Gastrocnemius medialis (tissue), 4 donors: ENCODE measurements at places on chromosomes 12 and 14.

GRCh38 chr12:82187011-82187410, 171.2 kb downstream of the CCDC59 start:
- no peak for DNase-seq

GRCh38 chr14:81990312-81990761, 456.7 kb upstream of the SEL1L start:
- DNase-seq, result no peak

DNA sequence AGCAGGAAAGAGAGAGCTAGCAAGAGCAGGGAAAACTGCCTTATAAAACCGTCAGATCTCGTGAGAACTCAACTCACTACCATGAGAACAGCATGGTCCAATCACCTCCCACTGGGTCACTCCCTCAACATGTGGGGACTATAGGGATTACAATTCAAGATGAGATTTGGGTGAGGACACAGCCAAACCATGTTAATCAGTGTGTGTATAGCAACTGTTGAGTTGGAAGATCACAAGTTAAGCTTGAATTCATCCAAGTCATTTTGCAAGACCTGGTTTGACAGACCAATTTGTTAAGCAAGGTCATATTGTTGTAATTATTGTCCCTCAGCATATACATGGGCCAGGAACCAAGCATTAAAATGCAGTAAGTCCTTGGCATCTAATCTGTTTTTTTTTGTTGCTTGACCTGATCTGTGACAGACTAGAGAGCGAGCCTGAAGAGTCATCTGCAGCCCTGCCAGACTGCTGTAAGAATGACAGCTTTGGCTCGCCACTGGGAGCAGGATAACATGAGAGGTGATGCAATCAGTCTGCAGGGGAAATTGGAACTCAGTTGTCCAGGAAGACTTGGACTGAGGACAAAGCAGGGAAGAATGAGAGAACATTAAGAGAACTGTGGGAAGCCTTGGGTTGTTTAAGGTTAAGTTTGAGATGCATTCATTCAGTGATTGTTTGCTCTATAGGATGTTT, 297.6 kb upstream of the SEL1L start:
- peak; percentile 42 for DNase-seq

- DNase-seq, result no peak
Observed at GRCh38 chr12:108112832-108113556, 16.1 kb upstream of the WSCD2 start.

DNA sequence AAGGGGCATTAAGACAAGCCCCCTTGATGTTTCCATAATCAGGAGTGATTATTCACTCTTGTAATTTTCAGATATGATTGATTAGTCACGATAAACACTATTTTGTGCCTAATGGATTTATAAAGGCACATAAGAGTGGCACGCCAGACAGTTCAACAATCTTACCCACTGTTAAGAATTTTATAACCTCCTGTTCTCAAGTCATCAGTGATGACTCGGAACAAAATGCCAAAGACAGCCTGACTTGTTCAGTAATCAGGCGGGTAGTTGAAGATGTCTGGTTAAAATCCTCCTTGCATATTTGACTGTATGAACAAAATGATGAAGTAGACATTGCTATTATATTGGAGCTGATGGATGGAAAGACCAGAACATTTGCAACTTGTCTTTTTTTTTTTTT, 212.1 kb upstream of the RMST start:
- no peak for DNase-seq

DNA sequence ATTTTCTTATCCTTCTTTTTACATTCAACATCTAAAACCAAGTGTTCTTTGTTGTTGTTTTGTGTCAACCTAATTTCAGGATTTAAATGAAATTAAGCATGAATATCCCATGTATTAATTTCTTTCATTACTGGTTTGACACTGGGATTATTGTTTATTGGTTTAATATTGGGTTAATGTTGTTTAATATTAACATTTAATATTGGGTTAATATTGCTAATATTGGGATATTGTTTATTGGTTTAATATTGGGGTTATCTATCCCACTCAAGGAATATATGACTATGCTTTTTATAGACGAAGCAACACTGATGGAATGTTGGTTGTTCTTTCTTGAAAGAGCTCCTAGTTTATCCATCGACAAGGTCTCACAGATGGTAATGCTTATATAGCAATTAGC, 45.9 kb downstream of the TMPRSS12 start:
- no peak for DNase-seq

GRCh38 chr12:3150308-3150670, 73.1 kb downstream of the TSPAN9 start:
- no peak for DNase-seq

- no peak for DNase-seq
Observed at GRCh38 chr12:6345319-6346091, 3.6 kb upstream of the TNFRSF1A start.

DNA sequence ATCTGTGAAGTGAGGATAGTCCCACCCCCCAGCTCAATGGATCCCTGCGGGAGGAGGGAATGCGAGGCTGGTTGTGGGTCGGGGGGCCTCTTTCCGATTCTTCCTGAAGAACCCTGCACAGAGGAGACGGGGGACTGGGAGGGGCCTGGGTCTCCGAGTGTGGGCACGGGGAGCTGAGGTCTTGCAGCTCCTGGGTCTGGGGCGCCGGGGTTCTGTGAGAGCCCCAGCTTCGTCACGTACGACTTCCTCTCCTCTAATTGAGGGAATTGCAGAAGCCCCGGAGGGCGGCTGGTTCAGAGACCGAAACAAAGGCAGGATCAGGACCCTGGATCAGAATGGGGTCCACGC, 66.6 kb downstream of the DIO3 start:
- DNase-seq, result no peak

GRCh38 chr14:95480109-95480886, 36.2 kb downstream of the SYNE3 start:
- DNase-seq, result peak; percentile 82

GRCh38 chr12:27840229-27840999, 60.4 kb upstream of the MANSC4 start:
- DNase-seq, result no peak

GRCh38 chr14:23015618-23016017, 5.7 kb upstream of the C14orf93 start:
- no peak for DNase-seq

- no peak for DNase-seq
Observed at GRCh38 chr12:46210873-46211439, 57.9 kb downstream of the SLC38A1 start.

- peak; percentile 56 for DNase-seq
Observed at GRCh38 chr12:62793256-62794217, 141.4 kb downstream of the PPM1H start.

GRCh38 chr12:80716696-80717469, at the start of gene MYF5:
Gene MYF5 (plus strand): TSS chr12:80716912. CDS start chr12:80717064, 152 bp downstream.
- DNase-seq, result no peak

DNA sequence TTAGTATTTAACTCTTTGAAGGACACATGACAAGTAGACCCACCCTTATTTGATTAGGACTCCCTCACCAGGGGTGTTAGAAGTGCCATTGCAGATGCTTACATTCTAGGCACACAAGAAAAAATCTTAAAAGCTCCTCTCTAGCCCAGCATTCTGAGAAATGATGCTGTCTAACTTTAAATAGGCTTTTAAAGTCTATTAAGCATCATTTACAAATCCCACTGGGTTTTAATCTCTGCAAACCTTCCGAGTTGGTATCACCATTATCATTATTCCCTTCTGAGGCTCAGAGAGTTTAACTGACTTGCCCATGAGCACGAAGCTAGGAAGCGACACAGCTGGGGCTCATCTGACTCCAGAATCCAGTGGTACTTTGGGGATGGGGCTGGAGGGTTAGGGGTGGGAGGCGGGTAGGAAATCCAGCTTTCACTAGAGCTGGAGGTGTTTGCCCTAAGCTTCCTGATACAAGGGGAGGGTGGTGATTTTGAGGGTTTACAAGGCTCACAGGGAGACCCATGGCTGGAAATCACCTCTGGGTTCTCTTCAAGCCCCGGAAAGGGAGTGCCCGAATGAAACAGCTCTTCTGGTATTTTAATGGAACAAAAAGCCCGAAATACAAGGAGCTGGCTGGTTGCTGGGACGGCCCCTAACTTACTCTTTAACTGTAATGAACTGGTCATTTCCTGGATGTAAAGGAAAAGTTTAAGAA, 109.2 kb upstream of the FUT8 start:
- DNase-seq, result no peak

DNA sequence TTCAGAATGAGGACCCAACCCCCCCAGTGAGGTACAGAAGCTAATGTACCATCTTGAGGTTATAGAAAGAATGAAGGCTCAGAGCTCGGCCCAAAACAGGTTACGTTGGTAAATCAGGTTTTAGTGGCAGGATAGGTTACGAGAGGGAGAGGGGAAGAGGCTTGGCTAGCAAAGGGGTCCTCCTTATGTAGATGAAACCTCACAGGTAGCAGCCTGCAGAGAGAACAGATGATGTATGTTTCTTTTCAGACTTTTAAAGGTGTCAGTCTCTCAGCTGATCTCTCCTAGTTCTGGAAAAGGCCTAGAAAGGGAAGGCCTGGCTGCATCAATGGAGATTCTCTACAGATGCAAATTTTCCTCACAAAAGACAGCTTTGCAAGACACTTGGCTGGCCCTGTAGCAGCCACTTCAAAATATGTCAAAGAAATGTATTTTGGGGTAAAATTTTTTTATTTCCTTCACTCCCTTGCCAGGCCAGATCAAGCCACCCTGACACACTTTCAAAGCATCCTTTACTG, 71.7 kb upstream of the CPSF6 start:
- no peak for DNase-seq

GRCh38 chr12:45223868-45224267, 8.0 kb downstream of the ANO6 start:
- DNase-seq, result no peak

DNA sequence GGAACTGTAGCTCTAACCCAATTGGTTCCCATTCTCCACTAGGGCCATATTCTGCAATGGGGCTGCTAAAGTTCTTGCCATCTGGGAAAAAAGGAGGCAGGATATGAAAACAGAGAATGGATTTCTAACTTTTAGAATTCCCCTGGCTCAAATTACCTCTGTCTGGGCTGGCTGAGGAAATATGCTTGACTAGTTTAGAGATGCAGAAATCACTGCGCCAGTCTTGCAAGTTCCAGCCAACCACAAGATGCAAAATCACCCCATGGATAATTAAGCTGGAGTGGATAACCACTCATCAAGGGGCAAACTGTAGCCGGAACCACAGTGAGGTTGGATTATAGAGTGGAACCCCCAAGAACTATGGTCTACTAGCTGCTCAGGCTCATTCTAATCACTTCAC, 126.3 kb downstream of the RALGAPA1 start:
- no peak for DNase-seq

DNA sequence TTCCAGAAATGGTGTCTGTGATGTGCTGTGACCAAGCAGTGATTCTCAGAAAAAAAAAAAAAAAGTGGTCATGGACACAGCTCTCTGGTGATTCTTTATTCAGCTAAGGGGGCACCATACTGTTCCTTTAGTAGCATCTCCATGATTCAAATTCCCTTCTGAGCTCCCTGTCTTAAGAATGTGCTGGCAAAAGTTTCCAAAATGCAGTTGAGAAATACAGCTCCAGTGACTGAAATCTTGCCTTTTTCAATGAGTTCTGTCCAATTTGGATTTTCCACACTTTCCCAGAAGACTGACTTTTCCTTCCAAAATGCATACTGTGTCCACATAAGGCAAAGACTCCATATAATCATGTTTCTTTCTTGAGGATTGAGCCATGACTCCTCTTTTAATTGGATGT, 24.3 kb upstream of the CPM start:
- no peak for DNase-seq

DNA sequence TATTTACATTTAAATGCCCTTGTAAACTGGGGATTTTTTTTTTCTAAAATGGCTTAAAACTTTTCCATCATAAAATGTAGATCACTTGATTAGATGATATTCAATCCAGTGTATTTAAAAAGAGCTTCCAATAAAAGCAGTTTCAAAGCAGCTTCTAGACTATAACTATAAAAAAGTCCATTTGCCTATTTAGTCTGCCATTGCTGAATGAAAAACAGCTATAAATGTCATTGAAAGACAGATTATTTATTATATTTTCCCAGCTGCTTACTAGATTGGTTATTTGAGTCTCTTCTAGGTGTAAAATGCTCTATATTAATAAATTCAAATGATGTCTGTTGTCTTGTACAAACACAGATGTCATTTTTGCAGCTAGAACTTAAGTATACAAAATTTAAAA, 414.8 kb downstream of the RMST start:
- DNase-seq, result no peak

- peak; percentile 24 for DNase-seq
Observed at GRCh38 chr14:99982537-99983250, 82.5 kb upstream of the EVL start.

GRCh38 chr14:96991226-96991625, 194.0 kb downstream of the VRK1 start:
- DNase-seq, result no peak

GRCh38 chr12:49652921-49653520, 29.7 kb downstream of the PRPF40B start:
- peak; percentile 3 for DNase-seq

GRCh38 chr12:54588110-54588889, at the start of gene PPP1R1A:
Gene PPP1R1A (minus strand): TSS chr12:54588659. CDS start chr12:54588488, 171 bp downstream.
- DNase-seq, result no peak

GRCh38 chr14:101887219-101887618, 77.2 kb upstream of the DYNC1H1 start:
- no peak for DNase-seq

GRCh38 chr14:94101748-94102147, 8.8 kb upstream of the IFI27 start:
- DNase-seq, result no peak

DNA sequence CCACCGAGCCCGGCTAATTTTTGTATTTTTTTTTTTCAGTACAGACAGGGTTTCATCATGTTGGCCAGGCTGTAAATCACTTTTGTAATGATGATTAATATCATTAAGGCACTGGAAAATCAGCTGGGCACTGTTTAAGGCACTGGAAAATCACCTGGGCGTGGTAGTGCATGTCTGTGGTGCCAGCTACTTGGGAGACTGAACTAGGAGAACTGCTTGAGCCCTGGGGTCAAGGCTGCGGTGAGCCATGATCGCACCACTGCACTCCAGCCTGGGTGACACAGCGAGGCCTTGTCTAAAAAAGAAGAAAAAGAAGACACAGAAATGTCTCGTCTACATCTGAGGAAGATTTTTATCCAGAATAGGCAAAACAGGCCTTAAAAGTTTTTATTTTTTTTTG, 12.7 kb downstream of the SLC11A2 start:
- DNase-seq, result no peak

- no peak for DNase-seq
Observed at GRCh38 chr14:97723819-97724218, 926.6 kb downstream of the VRK1 start.

GRCh38 chr14:54047645-54048308, 91.2 kb upstream of the BMP4 start:
- no peak for DNase-seq

DNA sequence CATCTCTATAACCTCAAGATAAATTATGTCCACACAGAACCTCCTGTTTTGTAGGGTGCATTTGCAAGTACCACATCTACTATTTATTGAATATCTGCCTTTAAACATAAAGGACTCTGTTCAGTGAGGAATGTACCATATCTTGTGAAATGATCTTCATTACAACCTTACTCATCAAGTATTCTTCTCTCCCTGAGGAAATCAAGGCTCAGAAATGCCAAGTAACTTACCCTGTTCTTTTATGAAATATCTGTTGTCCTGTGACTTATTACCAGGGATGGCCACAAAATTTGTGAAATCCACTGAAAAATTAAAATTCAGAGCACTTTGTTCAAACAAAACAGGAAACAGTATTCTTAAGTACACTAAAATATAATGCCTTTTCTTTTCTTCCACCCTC, 366.7 kb downstream of the GALC start:
- no peak for DNase-seq
